ENCODE measurements at places on chromosomes 6 and 20. TPM values are rescaled to one million over a fixed set of nuclear protein-coding genes. Genes with fewer than 3 reads are reported as not detected.

SLC12A5 gene
- not detected for total RNA-seq

TSPYL4 gene
- total RNA-seq, result 23.0 TPM

GRCh38 chr20:50282592-50283241 lies 92.1 kb downstream of the CEBPB start:
- H3K4me1 ChIP-seq, result peaks cover 6% of the 10 kb centered on the region
- H3K4me3 ChIP-seq, result no peak overlapping the region

DNA sequence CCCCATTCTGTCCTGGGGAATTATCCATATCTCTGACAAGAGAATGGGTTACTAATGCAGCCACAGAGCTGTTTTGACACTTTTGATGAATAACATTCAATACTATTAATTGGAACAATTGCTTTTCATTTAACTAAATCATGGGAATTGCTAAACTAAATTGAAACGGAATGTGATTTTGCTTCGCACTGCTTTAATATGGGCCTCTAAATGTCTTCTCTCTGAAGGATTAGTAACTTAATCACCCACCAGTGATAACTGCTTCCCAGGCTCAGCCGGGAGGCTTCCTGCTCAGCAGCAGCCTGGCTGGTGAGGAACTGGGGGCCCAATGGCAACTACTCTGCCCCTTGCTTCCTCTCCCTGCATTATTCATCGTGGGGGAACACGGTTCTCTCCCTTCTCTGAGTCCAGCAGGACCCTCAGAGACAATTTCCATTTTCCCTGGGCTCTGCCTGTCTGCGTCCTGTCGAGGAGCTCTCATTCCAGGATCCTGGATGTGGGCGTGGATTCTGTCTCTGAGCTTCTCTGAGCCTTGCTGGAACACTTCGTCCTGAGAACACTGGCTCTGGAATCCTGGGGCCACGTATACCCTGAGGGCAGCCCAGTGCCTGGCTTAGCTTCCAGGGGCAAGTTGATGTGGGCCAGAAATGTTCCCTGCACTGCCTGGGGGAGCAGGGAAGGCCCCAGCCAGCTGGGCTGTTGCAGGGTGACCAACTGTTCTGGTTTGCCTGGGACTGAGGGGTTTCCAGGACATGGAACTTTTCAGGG lies 308.9 kb downstream of the DHX35 start:
- H3K4me1 ChIP-seq, result no peaks in the 10 kb centered on the region
- no peak for DNase-seq
- no peak overlapping the region for H3K4me3 ChIP-seq
- no peaks in the 10 kb centered on the region for H3K27me3 ChIP-seq
- H3K27ac ChIP-seq, result no peak overlapping the region
- no peaks in the 10 kb centered on the region for H3K36me3 ChIP-seq

DNA sequence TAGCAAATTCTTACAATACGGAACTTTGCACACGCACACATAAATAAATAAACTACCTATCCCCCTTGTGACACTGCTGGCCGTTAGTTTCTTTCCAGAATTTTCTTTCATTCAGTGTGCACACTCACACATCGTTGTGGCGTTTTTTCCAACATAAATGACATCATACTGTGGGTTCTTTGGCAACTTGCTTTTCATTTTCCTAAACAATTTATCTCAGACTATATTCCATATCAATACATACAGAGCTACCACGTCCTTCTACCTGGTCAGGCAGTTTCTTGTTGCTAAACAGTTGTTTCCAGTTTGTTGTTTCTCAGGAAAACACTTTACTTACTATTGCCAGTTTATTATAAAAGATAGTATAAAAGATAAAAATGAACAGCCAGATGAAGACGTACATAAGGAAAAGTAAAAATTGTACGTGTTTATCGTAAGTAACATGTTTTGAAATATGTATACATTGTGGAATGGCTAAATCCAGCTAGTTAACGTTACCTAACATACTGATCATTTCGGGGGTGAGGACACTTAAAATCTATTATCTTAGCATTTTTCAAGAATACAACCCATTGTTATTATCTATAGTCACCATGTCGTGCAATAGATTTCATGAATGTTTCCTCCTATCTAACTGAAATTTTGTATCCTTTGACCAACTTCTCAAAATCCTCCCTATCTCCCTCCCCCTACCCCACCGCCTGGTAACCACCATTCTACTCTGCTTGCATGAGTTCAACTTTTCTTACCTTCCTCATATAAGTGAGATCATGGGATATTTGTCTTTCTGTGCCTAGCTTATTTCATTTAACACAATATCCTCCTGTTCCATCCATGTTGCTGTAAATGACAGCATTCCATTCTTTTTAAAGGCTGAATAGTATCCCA lies 1.2 kb upstream of the TP53RK start:
- no peaks in the 10 kb centered on the region for H3K27me3 ChIP-seq
- no peak overlapping the region for H3K4me3 ChIP-seq

GRCh38 chr6:28226460-28226859 lies 1.4 kb downstream of the ZSCAN9 start:
- H3K36me3 ChIP-seq, result no peaks in the 10 kb centered on the region
- peaks cover 8% of the 10 kb centered on the region for H3K27me3 ChIP-seq
- no peak for DNase-seq
- H3K27ac ChIP-seq, result no peak overlapping the region
- H3K4me3 ChIP-seq, result no peak overlapping the region

DNA sequence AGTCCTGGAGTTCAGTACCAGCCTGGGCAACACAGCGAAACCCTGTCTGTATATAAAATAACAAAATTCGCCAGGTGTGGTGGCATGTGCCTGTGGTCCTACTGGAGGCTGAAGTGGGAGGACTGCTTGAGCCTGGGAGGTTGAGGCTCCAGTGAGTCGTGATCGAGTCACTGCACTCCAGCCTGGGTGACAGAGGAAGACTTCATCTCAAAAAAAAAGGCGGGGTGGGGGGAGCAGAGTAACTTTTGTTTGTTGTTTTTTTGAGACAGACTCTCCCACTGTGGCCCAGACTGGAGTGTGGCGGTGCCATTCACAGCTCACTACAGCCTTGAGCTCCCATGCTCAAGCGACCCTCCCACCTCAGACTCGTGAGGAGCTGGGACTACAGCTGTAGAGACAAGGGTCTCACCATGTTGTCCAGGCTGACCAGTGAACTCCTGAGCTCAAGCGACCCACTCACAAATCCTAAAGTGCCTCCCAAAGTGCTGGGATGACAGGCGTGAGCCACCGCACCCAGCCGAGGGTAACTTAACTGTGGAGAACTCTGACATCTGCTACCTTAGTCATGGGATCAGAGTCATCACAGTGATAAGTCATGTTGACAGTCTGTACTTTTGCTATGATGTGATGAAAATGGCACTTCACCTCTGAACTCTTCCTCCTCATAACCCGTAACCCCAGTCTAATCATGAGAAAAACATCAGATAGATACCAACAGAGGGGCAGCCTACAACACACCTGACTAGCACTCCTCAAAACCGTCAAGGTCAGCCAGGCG lies 16.5 kb downstream of the PEDS1 start:
- no peak for DNase-seq
- peaks cover 41% of the 10 kb centered on the region for H3K36me3 ChIP-seq
- no peak overlapping the region for H3K4me3 ChIP-seq
- no peaks in the 10 kb centered on the region for H3K27me3 ChIP-seq
- no peak overlapping the region for H3K27ac ChIP-seq
- no peaks in the 10 kb centered on the region for H3K4me1 ChIP-seq

ZNF512B gene
- total RNA-seq, result 20.7 TPM

- no peak overlapping the region for H3K4me3 ChIP-seq
- no peaks in the 10 kb centered on the region for H3K4me1 ChIP-seq
- no peaks in the 10 kb centered on the region for H3K27me3 ChIP-seq
- DNase-seq, result no peak
- no peaks in the 10 kb centered on the region for H3K36me3 ChIP-seq
Observed at GRCh38 chr6:105850261-105851112, 235.6 kb upstream of the PRDM1 start.

KCNG1 gene
- not detected for total RNA-seq

IRF4 gene
- 8.5 TPM for total RNA-seq

DNA sequence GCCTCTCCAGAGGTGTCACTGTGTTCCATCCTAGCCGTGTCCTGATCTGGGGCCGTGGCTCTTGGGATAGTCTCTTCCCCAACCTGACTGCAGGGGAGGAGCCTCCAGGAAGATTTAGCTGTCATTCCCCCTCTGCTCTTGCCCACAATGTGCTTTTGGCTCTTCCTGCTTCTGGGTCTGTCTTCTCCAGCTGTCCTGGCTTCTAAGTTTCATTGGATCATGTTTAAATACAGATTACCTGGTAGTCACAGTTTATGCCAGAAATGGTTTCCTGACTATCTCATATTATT lies 139.1 kb downstream of the ZDHHC14 start:
- H3K27me3 ChIP-seq, result no peaks in the 10 kb centered on the region
- H3K4me1 ChIP-seq, result no peaks in the 10 kb centered on the region
- no peak overlapping the region for H3K27ac ChIP-seq
- no peak overlapping the region for H3K4me3 ChIP-seq
- DNase-seq, result no peak

- no peaks in the 10 kb centered on the region for H3K27me3 ChIP-seq
- H3K4me1 ChIP-seq, result no peaks in the 10 kb centered on the region
- DNase-seq, result no peak
Observed at GRCh38 chr20:35387334-35387733, 24.4 kb downstream of the UQCC1 start.

- H3K4me3 ChIP-seq, result no peak overlapping the region
- no peak overlapping the region for H3K27ac ChIP-seq
- DNase-seq, result no peak
- H3K27me3 ChIP-seq, result peaks cover 5% of the 10 kb centered on the region
Observed at GRCh38 chr20:1841554-1842140, 53.6 kb upstream of the SIRPA start.

DNA sequence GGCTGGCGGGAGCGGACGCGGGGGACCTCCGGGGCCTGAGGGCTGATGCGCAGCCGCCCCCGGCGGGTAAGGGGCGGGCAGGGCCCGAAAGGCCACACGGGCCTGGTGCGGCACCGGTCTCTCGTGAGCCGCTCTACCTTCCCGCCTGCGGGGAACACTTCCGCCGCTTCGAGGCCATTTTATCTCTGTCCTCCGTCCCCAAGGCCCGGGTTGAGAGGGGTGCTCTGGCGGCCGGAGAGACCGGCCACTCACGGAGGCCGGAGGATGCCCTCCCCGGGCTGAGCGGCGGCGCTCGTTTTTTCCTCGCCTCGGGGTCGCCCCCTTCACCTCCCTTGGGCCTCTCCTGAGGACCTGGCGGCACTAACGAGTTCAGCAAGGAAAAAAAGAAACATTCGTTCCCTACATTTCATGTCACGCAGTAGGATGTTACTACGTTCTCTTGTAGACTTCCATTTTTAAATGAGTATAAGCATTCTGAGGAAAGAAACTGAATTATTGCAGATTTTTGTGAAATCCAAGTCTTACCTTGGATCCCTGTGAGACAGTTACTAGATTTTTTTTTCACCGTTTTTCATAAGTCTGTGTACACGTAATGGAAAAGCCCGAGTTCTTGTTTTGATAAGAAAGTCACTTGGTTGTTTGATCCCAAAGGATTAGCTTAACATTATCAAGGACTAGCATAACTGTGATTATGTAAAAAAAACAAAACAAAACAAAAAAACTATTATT lies 575 bp downstream of the WTAP start:
- H3K4me1 ChIP-seq, result peaks cover 73% of the 10 kb centered on the region
- peak overlapping the region; percentile 97 for H3K27ac ChIP-seq
- DNase-seq, result no peak
- H3K27me3 ChIP-seq, result no peaks in the 10 kb centered on the region

COL11A2 gene
- 1.6 TPM for total RNA-seq
